Thoracic aorta (tissue), 2 donors: ENCODE measurements at places on chromosomes 1 and 21.
A peak's percentile ranks its signal among the peaks of the same experiment; 100 is the strongest.

- peaks cover 11% of the 10 kb centered on the region for H3K4me1 ChIP-seq
- H3K36me3 ChIP-seq = no peaks in the 10 kb centered on the region
- no peak overlapping the region for H3K27ac ChIP-seq
Observed at GRCh38 chr1:185595835-185596667, 138.1 kb upstream of the HMCN1 start.

- no peak overlapping the region for H3K27ac ChIP-seq
- H3K4me3 ChIP-seq = no peak overlapping the region
- peaks cover 47% of the 10 kb centered on the region for H3K36me3 ChIP-seq
- no peak for DNase-seq
- H3K4me1 ChIP-seq = no peaks in the 10 kb centered on the region
Observed at GRCh38 chr1:244409701-244410100, 42.0 kb downstream of the ADSS2 start.

DNA sequence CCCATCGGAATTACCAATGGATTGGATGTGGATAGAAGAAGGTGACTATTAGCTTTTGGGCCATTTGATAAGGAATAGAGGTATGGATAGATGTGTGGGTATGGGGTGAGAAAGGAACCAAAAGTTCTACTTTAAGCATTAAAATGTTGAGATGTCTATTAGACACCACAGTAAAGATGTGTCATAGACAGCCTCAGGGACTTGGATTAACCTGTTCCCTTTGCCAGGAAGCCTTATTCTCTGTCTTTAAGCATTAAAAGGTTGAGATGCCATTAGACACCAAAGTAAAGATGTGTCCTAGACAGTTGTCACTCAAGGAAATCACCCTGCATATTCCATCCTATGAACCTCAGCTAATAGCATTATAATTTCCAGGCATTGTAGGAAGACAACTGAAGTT, 11.0 kb upstream of the DENND1B start:
- H3K4me3 ChIP-seq = no peak overlapping the region
- no peaks in the 10 kb centered on the region for H3K27me3 ChIP-seq
- H3K36me3 ChIP-seq = no peaks in the 10 kb centered on the region
- no peak overlapping the region for H3K27ac ChIP-seq
- no peak for DNase-seq

GRCh38 chr1:24898152-24898908, 31.7 kb downstream of the RUNX3 start:
- no peaks in the 10 kb centered on the region for H3K36me3 ChIP-seq
- H3K27ac ChIP-seq = no peak overlapping the region
- no peak for DNase-seq
- no peak overlapping the region for H3K4me3 ChIP-seq
- no peaks in the 10 kb centered on the region for H3K27me3 ChIP-seq
- no peaks in the 10 kb centered on the region for H3K4me1 ChIP-seq

DNA sequence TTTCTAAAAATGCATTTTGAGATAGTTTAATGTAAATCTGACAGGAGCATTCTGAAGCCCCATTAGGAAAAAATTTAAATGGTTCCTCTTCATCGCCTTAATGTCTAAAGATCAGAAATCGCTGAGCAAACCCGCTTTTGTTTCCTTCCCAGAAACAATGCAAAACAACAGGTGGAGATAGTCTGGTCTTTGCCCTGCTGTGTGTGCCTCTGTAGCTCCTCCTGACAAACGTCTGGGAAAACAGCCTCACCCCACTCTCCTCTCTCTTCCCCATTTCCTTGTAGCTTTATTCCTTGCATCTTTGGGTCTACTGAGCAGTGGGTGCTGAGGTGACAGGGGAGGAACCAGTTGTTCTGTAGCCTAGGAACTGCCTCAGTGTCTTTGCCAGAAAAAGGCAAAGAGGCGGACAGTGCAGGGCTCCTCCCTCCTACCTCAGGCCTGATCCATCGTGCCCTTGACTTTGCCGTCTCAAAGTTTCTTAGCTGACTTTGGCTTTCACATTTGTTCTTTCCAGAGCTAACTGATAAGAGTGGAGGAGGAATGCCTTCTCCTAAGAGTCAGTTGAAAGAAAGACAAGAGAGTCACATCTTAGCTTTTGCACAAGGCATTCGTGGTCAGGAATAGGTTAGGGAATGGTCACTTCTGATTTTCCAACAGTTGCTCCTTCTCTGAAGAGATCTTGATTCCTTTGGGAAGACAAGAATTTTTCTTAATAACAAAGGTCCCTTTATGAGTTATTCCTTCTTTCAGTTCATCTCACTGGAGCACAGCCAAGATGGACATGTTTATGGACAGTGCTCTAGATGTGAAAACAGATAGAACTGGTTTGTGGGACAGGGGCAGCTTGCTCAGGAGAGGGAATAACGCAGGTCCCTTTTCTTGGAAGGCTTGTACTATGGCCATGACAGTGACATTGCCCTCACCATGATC, 24.9 kb downstream of the SYT11 start:
- peak overlapping the region; percentile 35 for H3K27ac ChIP-seq
- H3K36me3 ChIP-seq = peaks cover 27% of the 10 kb centered on the region
- no peaks in the 10 kb centered on the region for H3K27me3 ChIP-seq
- no peak overlapping the region for H3K4me3 ChIP-seq
- H3K4me1 ChIP-seq = no peaks in the 10 kb centered on the region

- no peaks in the 10 kb centered on the region for H3K4me1 ChIP-seq
- H3K36me3 ChIP-seq = no peaks in the 10 kb centered on the region
- no peak overlapping the region for H3K4me3 ChIP-seq
- H3K27ac ChIP-seq = no peak overlapping the region
- DNase-seq = no peak
- no peaks in the 10 kb centered on the region for H3K27me3 ChIP-seq
Observed at GRCh38 chr1:94110946-94111740, 9.8 kb downstream of the ABCA4 start.

DNA sequence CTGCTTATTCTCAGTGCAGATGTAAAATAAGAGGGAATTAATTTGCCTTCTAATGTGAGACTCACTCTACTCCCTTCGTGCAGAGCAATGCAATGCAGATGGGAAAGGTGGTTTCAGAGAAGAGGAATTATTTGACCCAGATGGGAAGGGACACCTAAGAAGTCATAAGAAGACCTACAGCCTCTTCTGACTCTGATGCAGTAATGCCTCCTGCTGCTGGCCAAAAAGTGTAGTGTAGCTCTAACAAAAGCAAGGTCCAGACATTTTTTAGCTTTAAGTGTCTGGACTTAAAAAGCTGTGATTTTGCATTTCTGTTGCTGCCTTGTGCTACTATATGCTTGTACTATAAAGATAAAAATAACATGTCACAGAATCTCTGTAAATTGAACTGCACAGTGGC, 501.4 kb downstream of the TTLL7 start:
- H3K36me3 ChIP-seq = no peaks in the 10 kb centered on the region
- no peak for DNase-seq
- H3K27me3 ChIP-seq = no peaks in the 10 kb centered on the region
- H3K4me1 ChIP-seq = peaks cover 3% of the 10 kb centered on the region
- H3K4me3 ChIP-seq = no peak overlapping the region
